ENCODE measurements at places on chromosomes 11 and 22.

- peak; percentile 15 for DNase-seq
Measured at GRCh38 chr22:18110194-18110953, at the start of gene TUBA8. TUBA8 (plus strand) TSS chr22:18110809; CDS start chr22:18110866, 57 bp downstream.

- no peak for DNase-seq
Measured at GRCh38 chr11:72224564-72225410, at the start of gene INPPL1. INPPL1 (plus strand) TSS chr11:72224767; CDS start chr11:72224985, 218 bp downstream.

GRCh38 chr11:125390946-125391345 is 105.1 kb downstream of the FEZ1 start:
- no peak for DNase-seq

DNA sequence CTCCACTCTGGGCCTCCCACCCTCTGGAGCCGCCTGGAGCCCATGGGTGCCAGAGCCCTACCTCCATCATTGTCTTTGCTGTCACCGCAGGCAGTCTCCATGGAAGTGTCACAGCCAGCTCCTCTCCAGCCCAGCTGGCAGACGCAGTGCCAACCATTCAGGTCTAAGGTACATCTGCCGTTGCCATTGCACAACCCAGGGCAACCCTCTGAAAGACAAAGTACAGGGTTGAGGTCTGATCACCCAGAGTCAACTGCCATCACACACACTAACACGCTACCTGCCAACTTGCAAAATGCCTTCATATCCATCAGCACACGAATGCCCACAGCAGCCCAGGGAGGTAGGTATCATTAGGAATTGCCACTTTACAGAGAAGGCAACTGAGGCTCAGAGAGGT is 196.3 kb upstream of the NARS2 start:
- DNase-seq = no peak

DNA sequence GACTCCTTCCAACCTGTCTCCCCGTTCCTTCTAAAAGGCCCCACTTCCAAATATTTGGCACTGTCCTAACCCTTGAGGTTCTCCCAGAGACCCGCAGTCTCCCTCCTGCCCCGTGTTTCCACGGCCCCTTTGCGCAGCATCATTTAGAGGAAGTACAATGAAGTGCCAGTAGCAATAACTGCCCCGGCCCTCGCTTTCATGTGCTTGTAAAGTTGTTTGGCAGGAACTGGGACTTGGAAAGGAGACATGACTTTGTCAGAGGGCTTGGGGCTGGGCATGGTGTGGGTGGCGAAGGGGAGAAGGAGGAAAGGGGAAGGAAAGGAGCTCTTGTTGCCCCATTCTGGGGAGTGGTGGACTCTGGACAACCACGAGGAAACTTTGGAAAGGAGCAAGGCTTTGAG is 2.6 kb downstream of the CD44 start:
- DNase-seq = no peak

- no peak for DNase-seq
Measured at GRCh38 chr11:80782135-80782885, 1341.5 kb upstream of the TENM4 start.

GRCh38 chr11:69985331-69985640 is 92.8 kb upstream of the ANO1 start:
- no peak for DNase-seq

GRCh38 chr11:132719684-132720083 is 812.6 kb downstream of the OPCML start:
- no peak for DNase-seq

Data from stimulated activated CD4-positive, alpha-beta T cell treated with anti-CD3 and anti-CD28 coated beads, TNF-alpha, amount 100 ng/mL, for 1 hour (primary cell).